ENCODE measurements at places on chromosomes 7 and 10. TPM values are rescaled to one million over a fixed set of nuclear protein-coding genes. Genes with fewer than 3 reads are reported as not detected.

The NYAP1 gene
- 0.16 TPM for polyA plus RNA-seq

The ZNF503 gene
- 3.1 TPM for polyA plus RNA-seq

The DBNL gene
- polyA plus RNA-seq: 88.4 TPM

The SLC35G1 gene
- polyA plus RNA-seq: 4.7 TPM

The UTF1 gene
- polyA plus RNA-seq: not detected

The TACC2 gene
- 6.8 TPM for polyA plus RNA-seq

The PAX4 gene
- polyA plus RNA-seq: not detected

The AOAH gene
- polyA plus RNA-seq: 0.45 TPM

The TMEM213 gene
- not detected for polyA plus RNA-seq

The GARS1 gene
- 545 TPM for polyA plus RNA-seq

The TSPAN33 gene
- polyA plus RNA-seq: 0.93 TPM

The TRIL gene
- not detected for polyA plus RNA-seq

The FAM25C gene
- 26.2 TPM for polyA plus RNA-seq

The SPDYE11 gene
- not detected for polyA plus RNA-seq

The MYPN gene
- polyA plus RNA-seq: 0.54 TPM

The CYP2C19 gene
- not detected for polyA plus RNA-seq

The AASS gene
- 6.8 TPM for polyA plus RNA-seq

The NEUROD6 gene
- not detected for polyA plus RNA-seq

The CCDC7 gene
- polyA plus RNA-seq: 0.43 TPM

The CALML5 gene
- 11.4 TPM for polyA plus RNA-seq

The GCK gene
- polyA plus RNA-seq: not detected

The WNT2 gene
- polyA plus RNA-seq: not detected

The VIPR2 gene
- polyA plus RNA-seq: not detected

The CLRN3 gene
- not detected for polyA plus RNA-seq

The RPEL1 gene
- polyA plus RNA-seq: 0.04 TPM

The RARRES2 gene
- not detected for polyA plus RNA-seq

The CCDC146 gene
- polyA plus RNA-seq: 5.2 TPM

The AKR1C1 gene
- polyA plus RNA-seq: 28.1 TPM

The CFAP46 gene
- 0.55 TPM for polyA plus RNA-seq

The SPDYE2 gene
- not detected for polyA plus RNA-seq

The TMEM140 gene
- 0.48 TPM for polyA plus RNA-seq

The PILRA gene
- polyA plus RNA-seq: 0.59 TPM

The FXYD4 gene
- not detected for polyA plus RNA-seq

The WDR11 gene
- polyA plus RNA-seq: 79.2 TPM

The EPO gene
- 0.41 TPM for polyA plus RNA-seq

The H2BK1 gene
- not detected for polyA plus RNA-seq

The ELFN1 gene
- 0.03 TPM for polyA plus RNA-seq

The CFAP70 gene
- polyA plus RNA-seq: 0.60 TPM

The MSMB gene
- not detected for polyA plus RNA-seq

The RBM17 gene
- 35.0 TPM for polyA plus RNA-seq

The TMEM196 gene
- not detected for polyA plus RNA-seq

The FAM24B gene
- polyA plus RNA-seq: 4.5 TPM

The TMEM225B gene
- polyA plus RNA-seq: 0.23 TPM

The AMPH gene
- not detected for polyA plus RNA-seq

The HMX2 gene
- not detected for polyA plus RNA-seq

The CAMK2B gene
- 0.31 TPM for polyA plus RNA-seq

The CPEB3 gene
- polyA plus RNA-seq: 0.39 TPM
